Breast epithelium (tissue), 4 donors: ENCODE measurements at places on chromosomes 11 and 22.

DNA sequence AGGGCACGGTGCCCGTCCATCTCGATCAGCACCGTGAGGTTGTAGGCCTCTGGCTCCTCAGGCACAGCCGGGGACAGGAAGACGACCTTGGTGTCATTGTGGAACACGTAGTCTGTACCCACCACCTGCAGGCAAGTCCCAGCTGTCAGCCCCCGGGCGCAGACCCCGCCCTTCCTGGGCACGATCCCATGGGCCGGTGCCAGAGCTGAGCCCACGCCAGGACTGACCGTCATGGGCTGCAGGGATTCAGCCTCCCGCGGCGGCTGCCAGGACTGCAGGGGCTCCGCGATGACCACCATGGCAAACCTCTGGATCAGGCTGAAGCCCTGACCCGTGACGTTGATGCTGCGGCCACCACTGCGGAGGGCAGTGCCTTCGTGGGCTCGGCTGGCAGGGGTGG is 11.8 kb upstream of the MAPK11 start:
- DNase-seq, result no peak

GRCh38 chr22:42906605-42907348 is 49.7 kb upstream of the ARFGAP3 start:
- DNase-seq, result no peak

- DNase-seq, result no peak
Observed at GRCh38 chr11:94910270-94910669, 63.1 kb downstream of the CWC15 start.

DNA sequence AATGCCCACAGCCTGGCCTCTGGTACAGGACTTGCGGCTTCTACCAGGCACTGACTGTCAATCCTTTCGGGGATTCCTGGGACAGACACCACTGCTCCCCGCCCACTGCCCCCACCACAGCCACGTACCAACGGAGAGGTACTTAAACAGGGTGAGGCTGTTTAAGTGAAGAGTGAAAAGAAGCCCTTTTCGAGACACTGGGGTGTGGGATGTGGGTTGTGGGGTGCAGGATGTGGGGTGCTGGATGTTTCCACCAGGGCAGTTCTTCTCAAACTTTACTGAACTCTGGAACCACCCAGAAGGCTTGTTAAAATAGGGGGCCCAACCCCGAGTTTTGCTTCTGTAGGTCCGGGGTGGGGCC is 34.2 kb upstream of the PRR5 start:
- DNase-seq, result no peak

DNA sequence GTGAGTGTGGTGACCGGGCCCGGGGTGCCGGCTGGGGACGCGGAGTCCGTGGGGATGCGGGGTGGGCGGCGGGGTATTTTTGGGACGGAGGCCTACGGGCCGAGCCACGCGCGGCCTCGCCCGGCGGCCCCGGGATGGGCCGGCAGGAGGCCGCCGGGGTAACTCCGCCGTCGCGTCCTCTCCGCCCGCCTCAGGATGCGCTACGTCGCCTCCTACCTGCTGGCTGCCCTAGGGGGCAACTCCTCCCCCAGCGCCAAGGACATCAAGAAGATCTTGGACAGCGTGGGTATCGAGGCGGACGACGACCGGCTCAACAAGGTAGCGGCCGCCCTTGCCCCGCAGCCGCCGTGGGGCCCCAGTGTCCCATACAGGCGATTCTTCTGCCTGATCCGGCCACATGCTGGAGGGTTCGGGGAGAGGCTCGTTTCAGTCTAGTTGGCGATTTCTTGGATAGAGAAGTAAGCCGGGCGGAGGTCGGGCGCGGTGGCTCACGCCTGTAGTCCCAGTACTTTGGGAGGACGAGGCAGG is 337 bp downstream of the RPLP2 start:
- DNase-seq, result no peak

- DNase-seq, result no peak
Observed at GRCh38 chr11:3036419-3036818, 20.8 kb downstream of the CARS1 start.

DNA sequence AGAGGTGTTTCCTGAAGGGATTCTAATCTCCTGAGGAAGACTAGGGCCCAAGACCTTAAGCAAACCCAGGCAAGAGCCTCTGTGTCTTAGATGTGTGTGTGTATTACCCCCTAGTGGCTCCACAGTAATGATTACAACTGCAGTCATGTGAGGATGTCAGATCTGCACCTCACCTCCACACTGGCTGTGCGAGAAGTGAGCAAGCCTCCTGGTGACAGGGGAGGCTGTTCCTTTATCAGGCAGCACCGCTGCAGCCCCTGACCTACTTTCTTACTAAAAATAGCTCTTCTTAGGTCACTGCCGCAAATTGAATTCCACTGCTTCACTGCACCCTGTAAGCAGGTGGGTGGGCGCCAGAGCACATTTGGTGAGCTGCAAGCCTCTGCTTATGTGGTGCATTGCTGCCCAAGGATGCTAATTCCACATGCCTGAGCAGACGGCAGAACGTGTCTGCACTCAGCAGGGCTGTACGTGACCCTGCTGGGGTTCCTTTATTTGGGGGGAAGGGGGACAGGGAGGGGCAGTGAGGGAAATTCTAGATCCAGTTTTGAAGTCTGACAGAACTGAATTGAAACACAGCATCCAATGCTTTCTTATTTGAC is 112.4 kb downstream of the KCNC1 start:
- no peak for DNase-seq

DNA sequence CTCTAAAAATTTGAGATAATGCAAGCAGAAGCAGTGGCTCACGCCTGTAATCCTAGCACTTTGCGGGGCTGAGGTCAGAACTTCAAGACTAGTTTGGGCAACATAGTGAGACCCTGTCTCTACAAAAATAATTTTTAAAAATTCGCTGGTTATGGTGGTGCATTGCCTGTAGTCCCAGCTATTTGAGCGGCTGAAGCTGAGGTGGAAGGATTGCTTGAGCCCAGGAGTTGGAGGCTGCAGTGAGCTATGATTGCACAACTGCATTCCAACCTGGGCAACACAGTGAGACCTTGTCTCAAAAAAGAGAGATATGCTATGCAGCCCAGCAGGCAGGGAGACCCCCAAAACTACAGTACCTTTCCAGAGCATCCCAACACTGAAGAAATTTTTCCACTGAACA is 2.3 kb downstream of the CTSC start:
- no peak for DNase-seq

DNA sequence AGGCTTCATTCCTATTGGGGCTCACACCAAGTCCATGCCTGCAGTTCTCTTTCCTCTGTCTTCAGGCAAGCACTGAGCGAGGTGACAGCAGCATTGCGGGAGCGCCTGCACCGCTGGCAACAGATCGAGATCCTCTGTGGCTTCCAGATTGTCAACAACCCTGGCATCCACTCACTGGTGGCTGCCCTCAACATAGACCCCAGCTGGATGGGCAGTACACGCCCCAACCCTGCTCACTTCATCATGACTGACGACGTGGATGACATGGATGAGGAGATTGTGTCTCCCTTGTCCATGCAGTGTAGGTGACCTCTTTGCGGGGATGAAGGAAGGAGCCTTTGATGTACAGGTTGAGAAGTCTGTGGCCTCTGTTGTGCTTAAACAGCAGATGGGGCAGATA is 11.4 kb upstream of the RRM1 start:
- no peak for DNase-seq
